Right atrium auricular region (tissue), 2 donors: ENCODE measurements at places on chromosomes 13 and 19. TPM values are rescaled to one million over a fixed set of nuclear protein-coding genes. Genes with fewer than 3 reads are reported as not detected.

- no peak for DNase-seq
These were observed 530.0 kb downstream of the RFC3 start for GRCh38 chr13:34347784-34348573.

- no peak for DNase-seq
These were observed 234.1 kb downstream of the FOXO1 start for GRCh38 chr13:40432018-40432978.

GRCh38 chr13:25857830-25858229, 194.0 kb downstream of the SHISA2 start:
- no peak for DNase-seq

DNA sequence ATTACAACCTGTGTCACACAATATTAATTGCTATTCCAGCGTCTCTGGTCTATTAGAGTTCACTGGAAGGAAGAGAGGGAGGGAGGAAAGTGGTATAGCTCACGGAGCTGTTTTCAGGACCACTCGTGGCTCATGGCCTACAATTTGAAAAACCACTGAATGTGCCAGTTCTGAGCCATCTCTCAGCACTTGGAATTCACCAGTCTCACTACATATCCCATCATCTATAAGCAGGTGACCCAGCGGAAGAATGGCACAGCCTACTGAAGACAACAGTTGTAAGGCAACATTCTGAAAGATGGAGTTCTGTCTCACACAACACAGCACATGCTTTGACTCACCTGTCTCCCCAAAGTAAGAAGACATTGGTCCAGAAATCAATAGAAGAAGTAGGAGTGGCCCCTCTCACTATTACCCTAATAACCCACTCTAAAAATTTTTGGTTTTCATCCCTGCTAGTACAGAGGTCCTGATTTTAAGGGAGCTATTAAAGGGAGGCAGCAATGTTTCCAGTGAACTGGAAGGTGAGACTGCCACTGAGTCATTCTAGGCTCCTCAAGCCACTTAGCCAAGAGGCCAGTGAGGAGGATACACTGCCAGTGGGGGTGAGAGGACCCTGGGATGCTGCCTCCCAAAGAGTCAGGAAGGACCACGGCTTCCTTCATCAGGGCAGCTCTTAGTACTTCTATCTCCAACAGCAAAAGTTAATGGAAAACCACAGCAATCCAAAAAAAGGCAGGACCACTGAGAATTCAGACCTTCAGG, 50.0 kb upstream of the DOCK9 start:
- DNase-seq: no peak

DNA sequence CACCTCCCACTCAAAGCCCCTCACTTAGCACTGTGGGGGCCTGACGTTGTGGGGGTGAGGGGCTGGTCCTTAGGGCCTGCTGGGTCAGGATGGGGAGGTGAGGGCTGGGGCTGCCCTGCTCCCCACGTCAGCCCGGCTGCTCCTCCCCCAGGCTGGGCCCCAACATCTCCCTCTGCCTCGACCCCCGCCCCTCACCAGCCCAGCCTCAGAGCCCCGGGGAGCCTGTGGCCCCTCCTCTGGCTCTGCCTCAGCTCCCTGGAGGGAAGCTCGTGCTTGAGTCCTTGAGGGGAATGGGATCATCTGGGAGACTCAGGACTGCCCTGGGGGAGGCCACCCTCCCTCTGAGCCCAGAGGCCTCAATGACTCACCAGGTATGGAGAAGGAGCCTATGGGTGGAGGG, 6.8 kb downstream of the LILRA4 start:
- no peak for DNase-seq

DNA sequence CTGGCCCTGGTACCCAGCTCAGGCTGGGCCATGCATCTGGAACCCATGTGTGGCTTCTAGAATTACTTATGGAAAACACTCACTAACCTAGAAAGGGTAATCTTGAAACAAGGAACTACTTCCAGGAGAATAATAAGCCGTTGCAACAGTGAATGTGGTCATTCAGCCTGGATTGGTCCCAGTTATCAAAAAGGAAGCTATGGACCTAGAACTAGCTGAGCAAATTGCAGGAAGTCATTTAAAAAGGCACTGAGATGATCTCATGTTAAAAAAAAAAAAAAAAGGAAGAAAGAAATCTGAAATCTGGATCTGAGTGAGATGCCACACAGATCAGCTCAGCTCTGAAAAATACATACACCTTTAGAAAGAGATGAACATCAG, 59.6 kb downstream of the DCT start:
- no peak for DNase-seq

DNA sequence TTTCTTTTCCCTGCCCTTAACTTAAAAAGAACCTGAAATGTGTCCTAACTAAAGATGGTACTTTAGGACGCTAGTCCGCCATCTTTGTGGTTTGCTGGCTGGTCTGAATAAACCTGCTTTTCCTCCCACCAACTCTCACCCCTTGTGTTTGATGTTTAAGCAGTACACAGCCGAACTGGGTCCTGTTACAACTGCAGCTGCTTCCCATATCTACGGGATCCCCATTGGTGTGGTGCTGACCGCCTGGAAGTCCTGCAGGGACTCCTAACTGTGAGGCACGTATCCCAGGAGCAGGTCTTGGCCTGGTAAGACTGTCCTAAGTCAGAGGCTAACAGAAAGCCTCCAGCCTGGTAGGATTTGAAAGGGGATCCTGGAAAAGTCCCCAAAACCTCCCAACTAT, 40.9 kb upstream of the VSTM2B start:
- peak; percentile 26 for DNase-seq

DNA sequence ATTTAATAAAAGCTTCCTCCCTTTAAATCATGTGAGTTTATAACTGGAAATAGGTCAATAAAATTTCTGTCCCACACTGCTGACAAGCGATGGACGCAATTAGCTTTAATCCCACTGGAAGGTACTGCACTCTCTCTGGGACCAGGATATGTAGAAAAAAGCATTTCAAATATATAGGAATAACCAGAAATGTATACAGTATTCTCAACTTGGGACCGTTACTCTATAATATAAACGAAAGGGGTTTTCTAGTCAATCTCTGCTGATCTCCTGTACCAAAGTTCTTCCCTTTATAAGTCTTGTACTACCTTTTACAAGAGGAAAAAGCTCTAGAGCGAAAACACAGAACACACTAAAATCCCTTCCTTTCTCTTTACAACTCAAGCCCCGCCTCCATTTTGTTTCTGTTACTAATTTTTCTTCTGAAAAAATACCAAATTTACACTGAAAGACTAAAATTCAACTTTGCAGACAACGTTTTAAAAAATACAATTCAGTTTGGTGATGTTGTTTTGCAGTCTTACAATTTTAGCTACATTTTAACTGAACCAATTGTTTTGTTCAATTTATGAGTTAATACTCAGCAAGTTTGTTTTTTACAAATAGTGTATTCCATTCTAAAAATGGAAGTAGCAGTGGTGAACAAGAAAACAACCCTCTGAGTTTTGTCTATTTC, 1.7 kb upstream of the USPL1 start:
- DNase-seq: no peak

- no peak for DNase-seq
These were observed 18.7 kb downstream of the MEX3D start for GRCh38 chr19:1549332-1549945.

- no peak for DNase-seq
These were observed 3.4 kb downstream of the PVR start for GRCh38 chr19:44647144-44647543.

- DNase-seq: no peak
These were observed 294.2 kb downstream of the PCDH17 start for GRCh38 chr13:57925751-57926150.

DNA sequence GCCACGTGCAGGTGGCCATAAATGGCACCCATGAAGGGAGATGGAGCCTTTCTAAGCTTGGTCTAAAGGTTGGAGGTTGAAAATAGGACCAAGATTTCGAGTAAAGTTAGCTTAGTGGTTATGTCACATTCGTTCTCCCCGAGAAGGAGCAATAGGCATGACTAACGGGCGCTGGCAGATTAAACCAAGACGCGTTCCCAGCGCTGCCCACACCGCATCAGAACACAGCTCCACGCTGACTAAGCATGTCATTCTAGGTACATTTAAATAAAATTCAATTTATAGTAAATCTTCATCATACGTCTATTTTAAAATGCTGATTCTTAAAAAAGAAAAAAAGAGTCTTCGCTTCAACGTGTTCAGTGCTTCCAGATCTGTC, 95.0 kb upstream of the IRS2 start:
- DNase-seq: no peak

WDR88 gene
- not detected for total RNA-seq

DHDH gene
- total RNA-seq: not detected

MRPL4 gene
- 75.9 TPM for total RNA-seq

N4BP2L2 gene
- 97.5 TPM for total RNA-seq
